ENCODE measurements at places on chromosomes 7 and 10. TPM values are rescaled to one million over a fixed set of nuclear protein-coding genes. Genes with fewer than 3 reads are reported as not detected.
A peak's percentile ranks its signal among the peaks of the same experiment; 100 is the strongest.

GRCh38 chr10:79391231-79392019 lies 44.2 kb downstream of the PPIF start:
- no peak for DNase-seq
- H3K4me3 ChIP-seq = no peak overlapping the region
- H3K27me3 ChIP-seq = no peaks in the 10 kb centered on the region
- H3K36me3 ChIP-seq = peaks cover 4% of the 10 kb centered on the region

DNA sequence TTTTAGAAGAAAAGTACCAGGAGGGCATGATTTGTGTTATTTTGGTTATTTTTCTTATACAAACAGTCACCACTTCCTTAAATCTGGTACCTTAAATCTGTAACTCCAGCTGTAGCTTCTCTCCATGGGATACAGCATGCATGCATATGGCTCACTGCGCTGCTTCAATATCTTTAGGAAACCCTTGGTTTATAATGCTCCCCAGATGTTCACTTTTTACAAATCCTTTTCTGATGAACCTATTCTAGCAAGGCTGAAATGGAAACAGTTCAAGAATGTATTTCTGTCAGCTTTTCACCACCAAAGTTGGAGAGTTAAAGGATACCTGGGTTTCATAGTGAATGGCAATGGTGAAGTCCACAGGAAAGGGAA lies 50.9 kb downstream of the LAMB4 start:
- peaks cover 7% of the 10 kb centered on the region for H3K4me1 ChIP-seq
- H3K36me3 ChIP-seq = peaks cover 4% of the 10 kb centered on the region
- H3K27ac ChIP-seq = no peak overlapping the region
- no peak overlapping the region for H3K4me3 ChIP-seq
- no peaks in the 10 kb centered on the region for H3K27me3 ChIP-seq

GRCh38 chr10:105840288-105840770 lies 1199.2 kb downstream of the SORCS3 start:
- no peaks in the 10 kb centered on the region for H3K27me3 ChIP-seq
- no peaks in the 10 kb centered on the region for H3K36me3 ChIP-seq
- H3K27ac ChIP-seq = no peak overlapping the region
- H3K4me1 ChIP-seq = peaks cover 57% of the 10 kb centered on the region
- DNase-seq = no peak

ACSL5 gene
- total RNA-seq = not detected

GRCh38 chr10:117942226-117942625 lies 104.5 kb downstream of the RAB11FIP2 start:
- H3K27me3 ChIP-seq = no peaks in the 10 kb centered on the region
- H3K27ac ChIP-seq = no peak overlapping the region
- no peak overlapping the region for H3K4me3 ChIP-seq
- H3K36me3 ChIP-seq = no peaks in the 10 kb centered on the region
- H3K4me1 ChIP-seq = no peaks in the 10 kb centered on the region
- DNase-seq = no peak

HSPA12A gene
- 7.4 TPM for total RNA-seq

IFIT2 gene
- total RNA-seq = 0.12 TPM

GRCh38 chr10:106175760-106176377 lies 988.6 kb downstream of the SORCS1 start:
- H3K27ac ChIP-seq = no peak overlapping the region
- no peak for DNase-seq
- no peaks in the 10 kb centered on the region for H3K27me3 ChIP-seq
- H3K4me1 ChIP-seq = peaks cover 10% of the 10 kb centered on the region

DNA sequence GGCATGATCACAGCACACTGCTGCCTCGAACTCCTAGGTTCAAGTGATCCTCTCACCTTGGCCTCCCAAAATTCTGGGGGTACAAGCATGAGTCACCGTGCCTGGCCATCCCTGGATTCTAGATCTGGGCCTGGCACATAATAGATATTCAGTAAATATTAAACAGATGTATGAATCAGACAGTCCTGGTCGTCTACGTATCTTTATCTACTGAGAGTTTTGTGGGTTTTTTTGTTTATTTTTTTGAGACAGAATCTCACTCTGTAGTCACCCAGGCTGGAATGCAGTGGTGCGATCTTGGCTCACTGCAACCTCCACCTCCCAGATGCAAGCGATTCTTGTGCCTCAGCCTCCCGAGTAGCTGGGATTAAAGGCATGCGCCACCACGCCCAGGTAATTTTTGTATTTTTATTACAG lies 24.3 kb upstream of the ITGB1 start:
- peaks cover 58% of the 10 kb centered on the region for H3K4me1 ChIP-seq
- no peak for DNase-seq
- no peaks in the 10 kb centered on the region for H3K36me3 ChIP-seq
- peak overlapping the region; percentile 85 for H3K27ac ChIP-seq
- H3K4me3 ChIP-seq = peak overlapping the region; percentile 49

GRCh38 chr7:121266307-121266894 lies 62.4 kb upstream of the WNT16 start:
- DNase-seq = no peak
- no peak overlapping the region for H3K4me3 ChIP-seq
- no peak overlapping the region for H3K27ac ChIP-seq
- H3K36me3 ChIP-seq = peaks cover 3% of the 10 kb centered on the region
- H3K27me3 ChIP-seq = no peaks in the 10 kb centered on the region
- no peaks in the 10 kb centered on the region for H3K4me1 ChIP-seq

GRCh38 chr7:156881679-156882078 lies 11.3 kb downstream of the LMBR1 start:
- H3K4me1 ChIP-seq = no peaks in the 10 kb centered on the region
- no peak for DNase-seq
- no peak overlapping the region for H3K4me3 ChIP-seq
- no peaks in the 10 kb centered on the region for H3K27me3 ChIP-seq
- peaks cover 39% of the 10 kb centered on the region for H3K36me3 ChIP-seq

DNA sequence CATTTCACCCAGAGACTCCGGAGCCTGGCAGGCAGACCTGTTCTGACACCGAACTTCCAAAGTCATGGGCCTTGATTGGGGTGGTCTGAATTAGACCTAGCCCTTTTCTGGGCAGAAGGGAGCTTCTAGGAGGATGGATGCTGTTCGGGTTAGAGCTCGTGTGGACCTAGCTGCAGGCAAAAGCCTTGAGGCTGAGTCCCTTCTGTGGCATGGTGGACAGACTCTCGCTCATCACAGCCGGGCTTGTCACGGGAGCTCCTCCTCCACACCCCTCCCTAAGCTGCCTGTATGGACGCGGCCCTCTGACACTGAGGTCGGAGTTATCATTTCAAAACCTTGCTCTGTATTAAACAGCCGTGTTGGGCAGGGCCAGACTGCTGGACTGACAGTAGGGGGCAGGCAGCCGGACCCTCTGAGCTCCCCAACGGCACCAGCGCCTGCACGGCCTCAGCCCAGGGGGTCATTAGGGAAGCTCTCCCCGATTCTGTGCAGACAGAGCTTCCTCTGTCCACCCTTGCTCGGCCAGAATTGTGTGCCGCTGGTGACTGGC lies 2.2 kb downstream of the IRF5 start:
- no peak overlapping the region for H3K27ac ChIP-seq
- peaks cover 2% of the 10 kb centered on the region for H3K36me3 ChIP-seq
- H3K4me1 ChIP-seq = peaks cover 12% of the 10 kb centered on the region
- peak overlapping the region; percentile 19 for H3K4me3 ChIP-seq
- DNase-seq = no peak
- peaks cover 66% of the 10 kb centered on the region for H3K27me3 ChIP-seq

GRCh38 chr10:90480466-90480865 lies 377.4 kb downstream of the HTR7 start:
- H3K4me1 ChIP-seq = no peaks in the 10 kb centered on the region
- no peak overlapping the region for H3K4me3 ChIP-seq
- H3K36me3 ChIP-seq = no peaks in the 10 kb centered on the region
- H3K27me3 ChIP-seq = no peaks in the 10 kb centered on the region

- peaks cover 7% of the 10 kb centered on the region for H3K4me1 ChIP-seq
- no peak overlapping the region for H3K27ac ChIP-seq
- no peak for DNase-seq
- H3K27me3 ChIP-seq = no peaks in the 10 kb centered on the region
Measured at GRCh38 chr7:43390576-43390975, 192.3 kb upstream of the STK17A start.

- no peak overlapping the region for H3K4me3 ChIP-seq
- no peaks in the 10 kb centered on the region for H3K4me1 ChIP-seq
- H3K36me3 ChIP-seq = no peaks in the 10 kb centered on the region
- no peak for DNase-seq
Measured at GRCh38 chr7:119842337-119842736, 430.6 kb upstream of the KCND2 start.

GCK gene
- total RNA-seq = 0.42 TPM

DNA sequence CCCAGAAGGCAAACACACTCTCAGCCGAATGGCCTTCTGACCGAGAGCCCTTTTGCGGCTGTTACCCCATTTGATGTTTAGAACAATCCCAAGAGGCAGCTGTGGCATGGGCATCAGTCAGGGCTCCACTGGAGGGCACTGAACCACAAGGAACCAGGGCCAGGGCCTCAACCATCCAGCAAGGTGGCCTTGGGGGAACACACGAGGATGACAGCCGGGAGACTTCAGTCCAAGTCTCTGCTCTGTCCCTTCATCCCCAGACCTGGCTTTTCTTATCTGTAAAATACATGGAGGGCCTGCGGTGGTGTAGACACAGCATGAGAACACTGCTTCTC lies 63.6 kb upstream of the INSIG1 start:
- H3K4me3 ChIP-seq = no peak overlapping the region
- DNase-seq = no peak
- H3K27me3 ChIP-seq = no peaks in the 10 kb centered on the region
- H3K4me1 ChIP-seq = peaks cover 22% of the 10 kb centered on the region
- H3K27ac ChIP-seq = no peak overlapping the region

GRCh38 chr7:114439581-114439980 lies 25.0 kb downstream of the FOXP2 start:
- no peaks in the 10 kb centered on the region for H3K27me3 ChIP-seq
- H3K36me3 ChIP-seq = no peaks in the 10 kb centered on the region
- H3K4me3 ChIP-seq = no peak overlapping the region
- H3K27ac ChIP-seq = no peak overlapping the region
- DNase-seq = no peak
- no peaks in the 10 kb centered on the region for H3K4me1 ChIP-seq

ASB10 gene
- not detected for total RNA-seq

- no peak overlapping the region for H3K4me3 ChIP-seq
- H3K27ac ChIP-seq = no peak overlapping the region
- H3K36me3 ChIP-seq = no peaks in the 10 kb centered on the region
- no peaks in the 10 kb centered on the region for H3K4me1 ChIP-seq
- DNase-seq = no peak
Measured at GRCh38 chr10:43082087-43082486, 5.2 kb downstream of the RET start.

GRCh38 chr10:58778966-58779365 lies 266.3 kb downstream of the BICC1 start:
- no peaks in the 10 kb centered on the region for H3K36me3 ChIP-seq
- no peak overlapping the region for H3K4me3 ChIP-seq
- H3K27ac ChIP-seq = no peak overlapping the region
- H3K27me3 ChIP-seq = no peaks in the 10 kb centered on the region

KCTD7 gene
- total RNA-seq = 16.8 TPM

CACNB2 gene
- total RNA-seq = 2.2 TPM

- H3K27ac ChIP-seq = no peak overlapping the region
- H3K4me3 ChIP-seq = peak overlapping the region; percentile 87
- H3K4me1 ChIP-seq = peaks cover 8% of the 10 kb centered on the region
Measured at GRCh38 chr10:77635402-77636227, 2.0 kb downstream of the KCNMA1 start.

SEMA4G gene
- 9.1 TPM for total RNA-seq

DNA sequence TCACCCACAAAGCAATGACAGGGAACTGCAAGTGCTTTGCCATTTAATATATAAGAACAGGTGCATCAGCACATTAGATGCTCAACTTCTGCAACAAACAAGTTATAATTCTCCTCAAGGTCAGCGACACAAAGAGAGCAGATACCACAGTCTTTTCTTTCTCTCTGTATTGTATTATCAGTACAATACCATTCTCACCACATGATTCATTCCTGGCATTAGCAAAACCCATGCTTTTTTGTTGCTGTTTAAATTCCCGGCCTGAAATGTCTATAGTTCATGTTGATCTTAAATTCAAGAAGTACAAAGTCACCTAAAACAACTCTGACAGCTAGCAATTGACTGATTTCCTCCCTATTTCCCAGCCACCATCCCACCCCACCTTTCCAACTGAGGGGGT lies 111.8 kb upstream of the FEZF1 start:
- no peaks in the 10 kb centered on the region for H3K27me3 ChIP-seq
- peaks cover 23% of the 10 kb centered on the region for H3K4me1 ChIP-seq
- no peak overlapping the region for H3K27ac ChIP-seq
- no peaks in the 10 kb centered on the region for H3K36me3 ChIP-seq

GRCh38 chr7:148684289-148684830 lies 14.3 kb upstream of the CUL1 start:
- H3K27me3 ChIP-seq = no peaks in the 10 kb centered on the region
- H3K27ac ChIP-seq = peak overlapping the region; percentile 59
- H3K4me3 ChIP-seq = no peak overlapping the region
- no peaks in the 10 kb centered on the region for H3K4me1 ChIP-seq
- no peak for DNase-seq

DNA sequence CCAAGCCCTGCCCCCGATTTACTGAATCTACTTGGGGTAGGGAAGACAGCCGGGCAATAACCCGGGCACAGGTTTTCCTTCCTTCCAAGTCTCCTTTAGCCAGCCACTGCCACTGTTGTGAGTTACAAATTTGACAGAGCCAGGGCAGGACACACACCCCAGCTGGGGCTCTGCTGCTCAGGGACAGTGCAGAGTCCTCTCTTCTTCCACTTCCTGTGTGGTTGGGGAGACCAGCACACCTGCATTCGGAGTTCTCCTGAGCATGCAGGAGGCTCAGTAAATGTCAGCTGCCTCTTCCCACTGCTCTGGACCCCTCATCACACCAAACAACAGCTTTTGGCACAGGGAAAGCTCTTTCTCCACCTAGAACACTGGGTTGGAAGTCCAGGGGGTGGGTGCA lies 21.3 kb downstream of the CHST15 start:
- H3K27me3 ChIP-seq = peaks cover 7% of the 10 kb centered on the region
- no peaks in the 10 kb centered on the region for H3K36me3 ChIP-seq
- H3K4me1 ChIP-seq = peaks cover 45% of the 10 kb centered on the region
- no peak for DNase-seq
- H3K27ac ChIP-seq = no peak overlapping the region

- H3K4me3 ChIP-seq = no peak overlapping the region
- H3K4me1 ChIP-seq = peaks cover 5% of the 10 kb centered on the region
- H3K27me3 ChIP-seq = no peaks in the 10 kb centered on the region
Measured at GRCh38 chr10:12396567-12396966, 47.2 kb downstream of the CAMK1D start.

- peak; percentile 33 for DNase-seq
- H3K27me3 ChIP-seq = no peaks in the 10 kb centered on the region
- peak overlapping the region; percentile 54 for H3K4me3 ChIP-seq
Measured at GRCh38 chr10:804191-804781, 114.8 kb upstream of the DIP2C start.

BLNK gene
- total RNA-seq = not detected

- H3K36me3 ChIP-seq = no peaks in the 10 kb centered on the region
- H3K4me1 ChIP-seq = no peaks in the 10 kb centered on the region
- no peaks in the 10 kb centered on the region for H3K27me3 ChIP-seq
- H3K27ac ChIP-seq = no peak overlapping the region
Measured at GRCh38 chr10:80949785-80950184, 412.1 kb downstream of the SH2D4B start.

GRCh38 chr7:128167791-128168666 lies 73.0 kb upstream of the LEP start:
- no peaks in the 10 kb centered on the region for H3K36me3 ChIP-seq
- H3K27me3 ChIP-seq = peaks cover 95% of the 10 kb centered on the region
- H3K4me1 ChIP-seq = peaks cover 11% of the 10 kb centered on the region
- peak overlapping the region; percentile 85 for H3K4me3 ChIP-seq
- DNase-seq = no peak
- no peak overlapping the region for H3K27ac ChIP-seq

- no peaks in the 10 kb centered on the region for H3K27me3 ChIP-seq
- H3K4me1 ChIP-seq = peaks cover 17% of the 10 kb centered on the region
- peak; percentile 39 for DNase-seq
- peak overlapping the region; percentile 63 for H3K4me3 ChIP-seq
- peak overlapping the region; percentile 87 for H3K27ac ChIP-seq
- peaks cover 9% of the 10 kb centered on the region for H3K36me3 ChIP-seq
Measured at GRCh38 chr10:6151087-6151977, 51.4 kb upstream of the PFKFB3 start.

All from neural crest cell (in vitro differentiated cells).